Right lobe of liver (tissue), 6 donors: ENCODE measurements at places on chromosomes 1 and 21. TPM values are rescaled to one million over a fixed set of nuclear protein-coding genes. Genes with fewer than 3 reads are reported as not detected.

DNA sequence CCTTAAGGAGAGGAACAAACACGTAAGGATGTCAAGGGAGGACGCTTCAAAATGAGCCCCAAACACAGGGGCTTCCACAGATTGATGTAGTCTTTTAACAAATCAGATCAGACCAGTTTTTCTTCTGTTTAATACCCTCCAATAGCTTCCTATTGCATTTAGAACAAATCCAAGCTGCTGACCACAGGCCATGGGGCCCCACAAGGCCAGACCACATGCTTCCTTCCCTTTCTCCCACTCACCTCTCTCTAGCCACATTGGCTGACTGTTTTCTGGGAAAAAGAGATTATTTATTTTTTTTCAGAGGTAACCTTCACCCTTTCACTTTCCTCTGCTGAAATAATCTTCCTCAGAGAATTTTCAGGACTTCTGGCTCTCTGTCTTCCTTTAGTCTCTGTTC is 380.6 kb downstream of the SIPA1L2 start:
- H3K4me3 ChIP-seq: no peak overlapping the region
- H3K4me1 ChIP-seq: no peaks in the 10 kb centered on the region
- H3K27me3 ChIP-seq: no peaks in the 10 kb centered on the region
- DNase-seq: no peak
- H3K36me3 ChIP-seq: no peaks in the 10 kb centered on the region
- no peak overlapping the region for H3K27ac ChIP-seq

- H3K4me3 ChIP-seq: no peak overlapping the region
- no peaks in the 10 kb centered on the region for H3K27me3 ChIP-seq
- no peaks in the 10 kb centered on the region for H3K4me1 ChIP-seq
- DNase-seq: no peak
These were observed 483.1 kb upstream of the CAMK1G start for GRCh38 chr1:209100460-209100859.

DNA sequence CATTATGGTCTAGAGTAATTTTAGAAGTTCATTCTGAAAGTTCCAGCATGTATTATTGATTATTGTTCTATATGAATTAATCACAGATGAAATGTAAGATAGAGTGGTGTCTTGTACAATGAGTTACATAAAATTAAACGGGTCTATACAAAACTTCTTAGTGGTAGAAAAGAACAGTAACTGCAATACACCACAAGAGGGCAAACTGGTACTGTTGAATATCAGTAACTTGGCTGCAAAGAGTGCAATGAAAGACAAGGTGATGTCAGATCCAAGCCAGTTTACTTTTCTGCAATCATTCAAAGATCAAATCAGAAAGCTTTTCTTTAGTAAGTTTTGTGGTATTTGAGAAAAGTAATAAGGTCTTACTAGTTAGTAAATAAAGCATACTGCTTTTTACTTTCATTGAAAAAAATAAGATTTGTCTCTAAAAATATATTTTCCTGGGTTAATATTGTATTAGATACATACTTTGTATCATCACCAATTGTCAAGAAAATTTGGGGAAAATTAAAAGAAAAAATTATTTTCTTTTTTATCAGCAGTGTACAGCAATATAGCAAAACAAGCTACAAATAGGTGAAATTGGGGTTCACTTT is 66.4 kb upstream of the BTG3 start:
- no peaks in the 10 kb centered on the region for H3K4me1 ChIP-seq
- H3K36me3 ChIP-seq: no peaks in the 10 kb centered on the region
- H3K27me3 ChIP-seq: no peaks in the 10 kb centered on the region
- no peak for DNase-seq
- no peak overlapping the region for H3K4me3 ChIP-seq

- no peaks in the 10 kb centered on the region for H3K4me1 ChIP-seq
- H3K36me3 ChIP-seq: no peaks in the 10 kb centered on the region
- no peak overlapping the region for H3K27ac ChIP-seq
- no peak overlapping the region for H3K4me3 ChIP-seq
- no peaks in the 10 kb centered on the region for H3K27me3 ChIP-seq
- no peak for DNase-seq
These were observed 12.8 kb downstream of the GFI1 start for GRCh38 chr1:92473781-92474495.

DNA sequence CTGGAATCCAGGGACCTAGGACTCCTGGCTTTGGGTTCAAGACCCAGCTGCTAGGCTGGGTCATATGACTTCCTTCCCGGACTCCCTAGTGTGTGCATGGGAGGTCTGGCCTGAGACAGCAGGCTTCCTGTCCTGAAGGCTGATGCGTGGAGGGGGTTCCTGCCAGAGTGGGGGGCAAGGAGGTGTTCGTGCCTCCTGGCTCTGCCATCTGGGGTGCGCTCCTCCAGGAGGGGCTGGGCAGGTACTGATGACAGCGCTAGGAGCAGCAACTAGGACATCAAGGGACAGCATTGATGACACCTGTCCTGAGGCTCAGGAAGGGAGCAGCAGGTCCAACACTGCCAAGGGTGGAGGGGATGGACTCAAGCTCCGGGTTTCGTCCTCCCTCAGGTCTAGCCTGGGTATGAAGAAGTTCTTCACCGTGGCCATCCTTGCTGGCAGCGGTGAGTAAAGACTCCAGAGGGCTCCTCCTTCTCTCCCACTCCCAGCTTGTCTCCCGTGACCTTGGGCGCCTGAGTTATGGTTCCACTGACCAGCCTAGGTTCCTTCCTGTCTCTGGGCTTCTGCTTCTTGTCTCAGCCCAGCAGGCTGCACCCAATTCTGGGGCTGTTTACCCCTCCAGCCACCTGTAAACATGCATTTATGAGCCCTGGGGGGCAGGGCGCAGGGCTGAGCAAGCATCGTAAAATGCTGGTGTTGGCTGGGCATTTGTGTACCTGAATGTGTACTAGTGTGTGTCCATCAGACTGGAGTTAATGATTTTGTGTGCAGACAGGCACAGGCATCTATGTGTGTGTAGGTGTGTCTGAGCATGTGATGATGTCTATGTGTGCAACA is 871 bp downstream of the PLA2G2F start:
- H3K4me1 ChIP-seq: no peaks in the 10 kb centered on the region
- no peak overlapping the region for H3K27ac ChIP-seq
- no peaks in the 10 kb centered on the region for H3K27me3 ChIP-seq
- H3K4me3 ChIP-seq: no peak overlapping the region
- H3K36me3 ChIP-seq: no peaks in the 10 kb centered on the region

- H3K4me1 ChIP-seq: no peaks in the 10 kb centered on the region
- H3K27me3 ChIP-seq: no peaks in the 10 kb centered on the region
- H3K27ac ChIP-seq: no peak overlapping the region
- no peak overlapping the region for H3K4me3 ChIP-seq
- no peaks in the 10 kb centered on the region for H3K36me3 ChIP-seq
- DNase-seq: no peak
These were observed 203.9 kb upstream of the CACYBP start for GRCh38 chr1:174795806-174796205.

DNA sequence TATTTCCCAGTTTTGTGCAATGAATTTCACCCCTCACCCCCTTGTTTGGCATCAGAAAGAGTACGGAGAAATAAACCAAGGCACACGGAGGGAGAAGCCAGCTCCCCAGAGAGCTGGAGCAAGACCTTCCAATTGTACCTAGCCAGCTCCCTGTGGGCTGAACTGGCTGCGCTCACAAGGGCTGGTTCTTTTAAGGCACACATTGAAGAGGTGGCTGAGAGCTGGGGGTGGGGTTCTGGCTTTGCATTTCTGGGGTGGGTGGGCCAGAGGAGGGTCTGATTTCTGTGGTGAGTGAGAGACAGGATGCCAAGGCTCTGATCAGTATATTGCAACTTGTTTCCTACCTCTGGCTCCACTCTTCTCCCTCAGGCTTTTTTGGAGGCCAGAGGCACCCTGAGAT is 39.5 kb upstream of the NFASC start:
- H3K4me3 ChIP-seq: no peak overlapping the region
- H3K36me3 ChIP-seq: no peaks in the 10 kb centered on the region
- no peak overlapping the region for H3K27ac ChIP-seq
- no peaks in the 10 kb centered on the region for H3K27me3 ChIP-seq
- no peak for DNase-seq

DNA sequence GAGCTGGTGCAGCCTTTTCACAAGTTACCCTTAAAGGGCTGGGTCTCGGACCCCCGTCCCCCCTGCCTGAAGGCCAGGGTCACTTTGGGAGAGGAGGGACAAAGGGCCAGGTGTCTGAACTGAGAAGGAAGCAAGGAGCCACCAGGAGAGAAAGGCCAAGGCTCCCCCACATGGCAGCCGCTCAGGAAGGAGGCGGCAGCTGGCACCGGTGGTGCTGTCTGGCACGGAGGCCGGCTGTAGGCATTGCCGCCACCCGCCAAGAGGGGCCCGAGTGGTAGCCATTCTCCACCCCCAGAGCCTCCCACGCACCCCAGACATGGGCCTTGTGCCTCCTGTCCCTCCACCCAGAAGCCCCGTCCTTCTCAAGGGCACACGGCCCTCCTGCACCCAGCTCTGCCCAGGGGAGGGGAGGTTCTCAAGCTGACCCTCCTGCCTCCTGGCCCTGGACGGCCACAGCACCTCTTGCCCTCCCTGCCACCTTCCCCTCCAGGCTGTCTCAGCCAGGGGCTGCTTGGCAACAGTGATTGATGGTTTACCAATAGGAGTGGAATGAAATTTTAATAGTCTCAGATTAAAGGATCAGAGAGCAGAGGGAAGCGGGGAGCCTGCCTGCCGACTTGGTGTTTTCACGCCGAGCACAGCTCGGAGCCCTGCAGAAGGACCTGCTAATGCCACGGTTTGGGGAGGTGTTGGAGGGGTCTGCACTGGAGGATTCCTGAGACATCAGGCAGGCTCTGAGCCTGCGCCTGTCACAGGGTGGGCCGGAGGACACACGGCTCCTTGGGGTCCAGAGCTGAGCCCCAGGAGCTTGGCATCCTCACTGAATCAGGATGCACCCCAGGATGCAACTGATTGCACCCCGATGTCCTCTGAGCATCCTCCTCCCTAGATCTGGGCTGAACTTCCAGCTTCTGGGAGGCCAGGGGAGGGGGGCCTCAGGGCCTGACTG is 211.9 kb upstream of the VAMP3 start:
- no peaks in the 10 kb centered on the region for H3K36me3 ChIP-seq
- H3K4me3 ChIP-seq: no peak overlapping the region
- H3K27me3 ChIP-seq: no peaks in the 10 kb centered on the region
- no peaks in the 10 kb centered on the region for H3K4me1 ChIP-seq
- H3K27ac ChIP-seq: no peak overlapping the region

DNA sequence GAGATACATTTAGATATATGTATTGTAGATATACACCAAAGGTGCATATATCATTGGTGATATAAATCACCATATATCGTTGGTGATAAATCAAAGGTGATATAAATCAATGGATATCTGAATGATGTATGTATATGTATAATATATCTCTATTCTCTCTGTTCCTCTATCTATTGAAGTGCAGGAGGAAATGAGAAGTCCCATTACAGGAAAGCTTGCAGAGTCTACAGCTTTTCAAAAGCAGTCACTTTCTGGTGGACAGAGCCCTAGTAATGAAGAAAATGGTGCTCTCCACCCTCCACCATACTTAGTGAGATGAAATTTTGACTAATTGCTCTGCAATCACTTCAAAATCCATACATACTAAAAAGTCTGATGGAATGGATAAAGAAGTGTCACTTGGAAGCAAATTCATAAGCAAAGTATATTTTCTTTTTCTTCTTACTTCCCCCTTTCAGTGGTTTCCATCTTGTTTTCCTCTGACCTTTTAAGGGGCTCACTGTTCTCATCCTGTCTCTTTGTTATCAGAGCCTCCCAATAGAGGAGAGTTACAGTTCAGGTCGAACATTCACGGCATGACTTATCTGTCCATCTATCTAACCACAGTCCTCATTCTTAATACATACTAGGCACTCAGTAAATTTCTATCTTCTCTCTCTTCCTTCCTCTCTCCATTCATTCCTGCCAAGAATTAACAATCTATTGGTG is 227.2 kb downstream of the KCNJ6 start:
- no peak for DNase-seq
- no peak overlapping the region for H3K4me3 ChIP-seq
- H3K4me1 ChIP-seq: no peaks in the 10 kb centered on the region
- H3K27me3 ChIP-seq: no peaks in the 10 kb centered on the region
- no peaks in the 10 kb centered on the region for H3K36me3 ChIP-seq

DNA sequence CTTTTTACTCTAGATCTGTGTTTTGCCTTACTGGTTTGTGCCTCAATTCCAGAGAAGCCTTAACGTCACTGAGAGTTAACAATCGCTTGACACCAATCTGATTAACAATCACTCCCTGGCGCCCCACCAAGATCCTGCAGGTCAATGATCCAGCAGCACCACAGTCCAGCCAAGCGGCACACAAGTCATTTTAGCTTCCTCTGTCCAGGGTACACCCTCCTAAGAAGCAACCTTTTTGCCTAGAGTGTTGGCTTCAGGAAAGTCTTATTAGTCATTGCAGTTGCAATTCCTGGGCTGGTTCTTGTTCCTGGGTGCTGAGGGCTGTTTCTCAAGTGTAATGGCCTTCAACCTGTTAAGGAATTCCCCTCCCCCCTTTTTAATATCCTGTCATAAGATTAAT is 323.0 kb upstream of the USP25 start:
- no peaks in the 10 kb centered on the region for H3K27me3 ChIP-seq
- H3K4me1 ChIP-seq: peaks cover 18% of the 10 kb centered on the region
- no peak overlapping the region for H3K4me3 ChIP-seq
- no peaks in the 10 kb centered on the region for H3K36me3 ChIP-seq
- no peak overlapping the region for H3K27ac ChIP-seq

DNA sequence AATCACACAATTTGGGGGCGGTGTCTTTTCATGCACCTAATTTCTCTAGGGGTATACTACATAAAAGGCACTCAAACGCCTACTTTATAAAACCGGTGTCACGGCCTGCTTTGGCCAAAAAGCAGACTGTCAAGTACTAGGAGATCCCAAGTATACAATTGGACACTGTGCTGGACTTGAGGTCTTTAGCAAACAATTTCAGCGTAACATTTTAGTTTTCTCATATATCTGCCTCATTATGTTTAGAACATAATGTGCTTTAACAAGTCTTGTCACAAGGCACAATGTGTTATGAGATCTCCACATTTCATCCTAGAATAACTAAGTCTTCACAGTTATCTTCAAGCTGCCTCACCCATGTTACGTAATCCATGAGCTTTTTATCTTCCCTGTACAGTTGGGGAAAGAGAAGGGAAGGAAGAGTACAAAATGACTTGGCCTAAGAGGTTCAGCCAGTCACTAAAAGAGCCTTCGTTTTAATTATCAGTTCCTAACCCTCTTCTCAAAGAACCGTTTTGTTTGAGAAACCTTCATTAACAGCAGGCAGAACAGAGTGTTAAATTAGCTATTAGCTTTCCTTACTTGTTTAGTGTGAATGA is 1.7 kb downstream of the SSX2IP start:
- H3K36me3 ChIP-seq: no peaks in the 10 kb centered on the region
- H3K4me1 ChIP-seq: no peaks in the 10 kb centered on the region
- H3K27ac ChIP-seq: no peak overlapping the region
- no peak overlapping the region for H3K4me3 ChIP-seq
- DNase-seq: no peak

GRCh38 chr21:45640888-45641479 is 2.5 kb upstream of the PCBP3 start:
- no peaks in the 10 kb centered on the region for H3K4me1 ChIP-seq
- no peak overlapping the region for H3K4me3 ChIP-seq
- H3K27ac ChIP-seq: no peak overlapping the region
- no peaks in the 10 kb centered on the region for H3K27me3 ChIP-seq

The LRRN2 gene
- 0.74 TPM for total RNA-seq
